Osteoblast (primary cell): ENCODE measurements at places on chromosomes 2 and 18. TPM values are rescaled to one million over a fixed set of nuclear protein-coding genes. Genes with fewer than 3 reads are reported as not detected.
A peak's percentile ranks its signal among the peaks of the same experiment; 100 is the strongest.

DNA sequence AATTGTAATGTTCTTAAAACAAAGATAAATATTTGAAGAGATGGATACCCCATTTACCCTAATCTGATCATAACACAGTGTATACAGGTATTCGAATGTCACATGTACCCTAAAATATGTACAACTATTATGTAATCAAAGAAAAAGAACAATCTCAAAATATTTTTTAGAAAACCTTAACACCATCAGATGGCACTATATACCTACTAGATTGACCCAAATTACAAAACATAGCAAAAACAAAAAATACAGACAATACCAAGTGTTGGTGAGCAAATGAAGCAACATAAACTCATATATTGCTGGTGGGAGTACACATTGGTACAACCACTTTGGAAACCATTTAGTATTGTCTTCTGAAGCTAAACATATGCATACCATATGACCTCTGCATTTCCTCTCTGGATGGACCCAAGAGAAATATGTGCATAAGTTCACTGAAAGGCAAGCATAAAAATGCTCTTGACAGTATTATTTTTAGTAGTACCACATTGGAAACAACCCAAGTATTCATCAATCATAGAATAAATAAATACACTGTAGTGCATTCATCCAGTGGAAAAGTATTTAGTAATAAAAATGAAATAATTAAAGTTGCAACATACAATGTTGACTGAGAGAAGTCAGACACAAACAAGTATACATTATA lies 55.8 kb downstream of the GDF7 start:
- no peak for DNase-seq

DNA sequence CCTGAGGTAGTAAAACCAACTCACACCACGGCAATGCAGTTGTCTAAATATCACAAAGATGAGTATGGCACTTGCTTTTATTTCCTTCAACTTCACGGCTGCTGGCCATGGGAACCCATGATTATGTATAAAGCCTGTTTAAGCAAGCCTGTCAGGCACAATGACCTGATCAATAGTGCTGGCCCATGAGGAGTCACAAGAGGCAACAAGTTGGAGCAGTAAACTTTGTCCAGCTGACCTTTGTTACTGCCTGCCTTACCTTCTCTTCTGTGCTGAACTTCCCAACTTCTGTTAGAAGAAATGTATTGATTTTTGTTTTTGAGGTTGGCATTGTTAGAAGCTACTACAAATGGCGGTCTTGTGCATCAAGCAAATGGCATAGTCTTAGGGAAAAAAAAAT lies 151.9 kb downstream of the RAB3GAP1 start:
- no peak for DNase-seq

GRCh38 chr2:98580656-98581284 lies 27.5 kb downstream of the COA5 start:
- DNase-seq: peak; percentile 13

The SMAD4 gene
- 121 and 128 TPM in 2 replicates for total RNA-seq

The SCN2A gene
- total RNA-seq: 2.2 and 5.0 TPM in 2 replicates

- no peak for DNase-seq
These were observed 374.1 kb downstream of the TGIF1 start for GRCh38 chr18:3824101-3824500.

DNA sequence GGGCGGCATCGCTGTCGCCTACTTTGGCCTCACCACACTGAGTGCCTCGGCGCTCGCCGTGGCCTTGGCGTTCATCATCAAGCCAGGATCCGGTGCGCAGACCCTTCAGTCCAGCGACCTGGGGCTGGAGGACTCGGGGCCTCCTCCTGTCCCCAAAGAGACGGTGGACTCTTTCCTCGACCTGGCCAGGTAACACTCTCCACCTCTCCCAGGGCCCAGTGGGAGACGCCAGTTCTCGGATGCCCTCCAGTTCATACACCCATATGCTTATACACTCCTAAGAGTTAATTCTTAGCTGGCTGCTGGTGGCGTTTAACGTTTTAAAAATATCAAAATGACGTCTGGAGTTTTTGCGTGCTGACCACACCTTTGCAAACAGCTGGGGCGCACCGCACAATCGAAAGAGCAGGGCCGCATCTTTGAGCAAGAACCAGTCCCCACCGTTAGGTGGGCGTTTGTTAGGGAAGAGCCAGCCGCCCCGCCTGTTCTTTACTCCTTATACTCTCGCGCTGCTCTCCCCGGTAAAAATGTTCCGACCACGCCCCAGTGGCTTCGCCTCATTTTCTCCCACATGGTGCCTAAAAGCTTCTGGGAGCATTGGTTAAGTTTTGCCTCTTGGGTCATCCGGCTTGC lies 899 bp downstream of the SLC1A4 start:
- no peak for DNase-seq

The AQP12A gene
- total RNA-seq: not detected in 2 replicates

The KCNG3 gene
- total RNA-seq: under 0.01 TPM in 1 of 2 replicates, not detected in the other

DNA sequence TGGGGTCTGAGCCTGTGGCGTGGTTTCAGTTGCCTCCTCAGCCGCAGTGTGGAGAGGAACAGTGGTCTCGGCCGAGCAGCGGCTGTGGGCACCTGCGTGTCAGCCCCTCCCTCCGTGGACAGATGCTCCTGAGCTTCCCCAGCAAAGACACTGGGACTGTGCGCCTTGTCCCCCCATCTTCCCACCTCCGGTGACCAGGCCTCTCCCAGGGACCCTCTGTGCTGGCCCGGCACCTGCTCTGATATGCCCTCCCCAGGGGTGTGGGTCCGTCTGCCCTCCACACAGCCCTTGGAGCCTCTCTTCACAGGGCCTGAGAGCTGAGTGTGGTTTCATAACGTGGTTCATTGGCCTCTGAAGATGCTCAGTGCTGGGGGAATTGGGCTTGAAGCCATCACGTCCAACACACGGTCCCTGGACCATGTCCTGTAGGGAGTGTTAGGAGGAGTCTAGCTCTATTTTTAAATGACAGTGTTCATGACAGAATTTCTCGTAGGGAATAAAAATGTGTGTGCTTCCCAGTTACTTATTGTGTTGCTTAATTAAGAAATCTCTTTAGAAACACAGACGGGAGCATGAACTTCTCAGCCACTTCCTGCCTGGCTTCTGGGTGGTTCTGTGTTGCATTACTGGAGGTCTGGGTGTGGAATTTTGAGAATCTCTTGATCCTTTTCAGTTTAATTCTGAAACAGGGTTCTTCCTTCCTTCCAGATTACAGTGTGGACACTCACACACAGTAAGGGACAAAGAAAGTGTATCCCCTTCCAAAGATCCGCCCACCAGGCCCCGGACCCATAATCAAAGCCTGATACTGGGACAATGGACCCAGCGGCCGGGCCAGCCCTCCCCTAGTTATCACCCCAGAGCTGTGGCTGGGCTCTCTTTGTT lies 110.7 kb downstream of the NFATC1 start:
- peak; percentile 78 for DNase-seq
